ENCODE measurements at places on chromosomes 7 and 10. TPM values are rescaled to one million over a fixed set of nuclear protein-coding genes. Genes with fewer than 3 reads are reported as not detected.

DNAJB9 gene
- 49.0 TPM for total RNA-seq

ELN gene
- 15.6 TPM for total RNA-seq

MYL10 gene
- not detected for total RNA-seq

TCAF2 gene
- 3.3 TPM for total RNA-seq

PKD1L1 gene
- total RNA-seq: 0.14 TPM

AKR1C3 gene
- 74.8 TPM for total RNA-seq

CDK14 gene
- total RNA-seq: 13.6 TPM

DNA sequence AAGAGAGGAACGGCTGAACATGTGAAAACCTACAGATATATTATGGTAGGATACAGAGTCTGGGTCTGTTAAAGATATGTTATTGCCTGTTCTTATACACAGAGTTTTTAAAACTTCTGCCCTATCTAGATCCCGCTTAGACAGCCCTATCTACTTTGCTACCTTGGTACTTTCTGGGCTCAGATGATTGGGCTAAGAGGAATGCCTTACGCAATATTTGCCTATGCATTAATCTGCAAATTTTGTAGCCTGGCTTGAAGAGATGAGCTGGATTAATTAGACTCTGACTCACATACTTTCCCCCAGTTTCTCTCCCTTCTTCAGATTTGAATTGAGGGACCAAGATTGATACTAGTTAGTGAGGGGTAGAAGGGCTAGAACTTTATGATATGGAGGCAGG, 33.6 kb upstream of the A1CF start:
- H3K4me3 ChIP-seq: no peak overlapping the region
- no peaks in the 10 kb centered on the region for H3K4me1 ChIP-seq
- H3K27ac ChIP-seq: no peak overlapping the region
- no peaks in the 10 kb centered on the region for H3K27me3 ChIP-seq

- no peaks in the 10 kb centered on the region for H3K27me3 ChIP-seq
- H3K4me3 ChIP-seq: no peak overlapping the region
- H3K36me3 ChIP-seq: peaks cover 55% of the 10 kb centered on the region
These were observed 26.1 kb downstream of the PLAC9 start for GRCh38 chr10:80158598-80159127.

DNA sequence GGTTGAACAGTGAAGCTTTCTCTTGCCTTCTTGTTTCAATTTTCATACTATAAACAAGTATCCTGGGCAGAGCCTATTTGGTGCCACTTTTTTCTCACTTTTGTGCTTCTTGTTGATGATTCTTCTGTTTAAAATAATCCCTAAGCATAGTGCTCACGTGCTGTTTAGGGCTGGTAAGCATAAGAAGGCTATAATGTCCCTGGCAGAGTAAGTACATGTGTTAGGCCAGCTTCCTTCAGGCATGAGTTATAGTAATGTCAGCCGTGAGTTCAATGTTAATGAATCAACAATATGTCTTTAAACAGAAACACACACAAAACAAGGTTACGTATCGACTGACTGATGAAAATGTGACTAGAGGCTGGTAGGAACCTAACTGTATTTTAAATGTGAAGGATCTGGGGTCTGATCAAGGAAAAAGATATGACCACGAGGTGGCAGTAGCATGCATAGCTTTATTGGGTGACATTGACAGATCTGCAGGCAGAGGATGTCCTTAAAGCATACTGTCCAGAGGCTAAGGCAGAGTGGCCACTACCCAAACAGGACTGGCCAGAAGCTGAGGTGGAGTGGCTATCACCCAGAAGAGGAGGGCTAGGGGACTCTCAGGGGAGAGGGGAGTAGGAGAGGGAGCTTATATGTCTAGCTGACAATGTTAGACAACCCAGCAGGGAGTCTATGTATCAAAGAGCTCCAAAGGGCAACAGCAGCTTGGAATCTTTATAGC, 113.7 kb downstream of the BRAF start:
- H3K27ac ChIP-seq: no peak overlapping the region
- no peaks in the 10 kb centered on the region for H3K4me1 ChIP-seq
- H3K4me3 ChIP-seq: no peak overlapping the region
- peak; percentile 75 for DNase-seq
- H3K27me3 ChIP-seq: no peaks in the 10 kb centered on the region
- no peaks in the 10 kb centered on the region for H3K36me3 ChIP-seq

GRCh38 chr7:42831006-42831717, 80.7 kb downstream of the C7orf25 start:
- H3K36me3 ChIP-seq: no peaks in the 10 kb centered on the region
- no peak overlapping the region for H3K27ac ChIP-seq
- no peak for DNase-seq

DNA sequence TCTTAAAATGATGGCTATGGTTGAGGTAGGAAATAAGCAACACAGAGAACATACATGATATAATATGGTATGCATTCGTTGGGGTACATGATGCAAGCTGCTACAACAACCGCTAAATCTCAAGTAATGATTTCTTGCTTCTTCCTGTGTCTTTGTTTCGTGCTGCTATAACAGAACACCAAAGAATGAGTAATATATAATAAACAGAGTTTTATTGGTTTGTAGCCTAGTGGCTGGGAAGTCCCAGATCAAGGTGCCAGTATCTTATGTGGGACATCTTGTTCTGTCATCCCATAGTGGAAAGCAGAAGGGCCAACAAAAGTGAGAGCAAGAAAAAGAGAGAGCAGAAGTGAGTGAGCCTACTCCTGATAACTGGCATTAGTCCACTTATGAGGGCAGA, 689.7 kb downstream of the SUGCT start:
- no peaks in the 10 kb centered on the region for H3K4me1 ChIP-seq
- H3K27me3 ChIP-seq: no peaks in the 10 kb centered on the region
- DNase-seq: no peak
- no peak overlapping the region for H3K4me3 ChIP-seq
- no peak overlapping the region for H3K27ac ChIP-seq

DNA sequence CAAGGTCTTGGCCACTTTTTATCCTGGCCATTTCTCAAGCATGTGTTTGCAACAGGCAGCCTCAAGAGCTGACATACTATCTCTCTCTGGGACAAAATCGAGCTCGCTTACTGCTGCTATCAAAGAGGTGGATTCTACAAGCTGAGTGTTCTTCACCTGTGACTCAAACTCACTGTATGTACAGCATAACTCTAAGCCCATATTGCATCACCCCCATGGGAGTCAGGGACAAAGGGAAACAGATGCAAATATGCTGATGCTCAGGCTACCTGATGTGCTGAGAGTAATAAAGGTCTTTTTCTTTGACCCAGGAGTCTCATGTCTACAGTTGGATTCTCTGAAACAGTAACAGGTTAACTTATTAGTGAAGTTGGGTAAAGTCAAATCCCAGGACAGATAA, 45.2 kb downstream of the PCLO start:
- H3K4me3 ChIP-seq: no peak overlapping the region
- H3K4me1 ChIP-seq: peaks cover 9% of the 10 kb centered on the region
- no peaks in the 10 kb centered on the region for H3K36me3 ChIP-seq

GRCh38 chr10:11403116-11403515, 208.3 kb downstream of the USP6NL start:
- no peak overlapping the region for H3K27ac ChIP-seq
- H3K4me3 ChIP-seq: no peak overlapping the region
- no peak for DNase-seq
- no peaks in the 10 kb centered on the region for H3K4me1 ChIP-seq
- no peaks in the 10 kb centered on the region for H3K36me3 ChIP-seq

DNA sequence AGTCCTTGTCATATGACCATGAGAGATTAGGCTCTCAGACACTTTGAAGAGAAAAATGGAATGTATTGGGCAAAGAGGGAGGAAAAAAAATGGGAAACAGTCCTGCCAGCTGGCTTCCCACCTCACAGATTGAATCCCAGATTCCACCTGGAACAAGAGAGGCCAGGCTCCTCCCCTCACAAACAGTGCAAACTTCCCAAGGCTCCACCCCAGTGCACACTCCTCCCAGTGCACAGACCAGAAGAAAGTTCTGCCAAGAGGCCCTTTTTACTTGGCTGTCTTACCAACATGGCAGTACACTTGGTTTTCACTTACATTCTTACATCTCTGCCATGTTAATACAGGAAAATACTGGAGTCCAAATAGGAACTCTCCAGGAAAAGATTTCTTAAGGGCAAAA, 202.3 kb downstream of the AHR start:
- DNase-seq: no peak
- no peaks in the 10 kb centered on the region for H3K4me1 ChIP-seq
- H3K27ac ChIP-seq: no peak overlapping the region
- H3K36me3 ChIP-seq: no peaks in the 10 kb centered on the region
- H3K27me3 ChIP-seq: no peaks in the 10 kb centered on the region
- H3K4me3 ChIP-seq: no peak overlapping the region

- no peak for DNase-seq
- no peak overlapping the region for H3K4me3 ChIP-seq
- H3K27ac ChIP-seq: no peak overlapping the region
- H3K27me3 ChIP-seq: no peaks in the 10 kb centered on the region
- peaks cover 76% of the 10 kb centered on the region for H3K4me1 ChIP-seq
- H3K36me3 ChIP-seq: no peaks in the 10 kb centered on the region
These were observed 36.9 kb upstream of the KMT2E start for GRCh38 chr7:104976966-104977636.

GRCh38 chr7:151792086-151792485, 84.8 kb downstream of the PRKAG2 start:
- no peaks in the 10 kb centered on the region for H3K27me3 ChIP-seq
- H3K27ac ChIP-seq: no peak overlapping the region
- H3K4me3 ChIP-seq: no peak overlapping the region
- peaks cover 25% of the 10 kb centered on the region for H3K4me1 ChIP-seq
- no peak for DNase-seq

- H3K4me1 ChIP-seq: no peaks in the 10 kb centered on the region
- H3K27me3 ChIP-seq: no peaks in the 10 kb centered on the region
- no peak for DNase-seq
- H3K4me3 ChIP-seq: no peak overlapping the region
These were observed 38.0 kb downstream of the DRGX start for GRCh38 chr10:49357910-49358309.

GRCh38 chr7:65974191-65974801, 7.7 kb downstream of the GUSB start:
- no peaks in the 10 kb centered on the region for H3K4me1 ChIP-seq
- H3K4me3 ChIP-seq: no peak overlapping the region
- DNase-seq: peak; percentile 49
- no peaks in the 10 kb centered on the region for H3K27me3 ChIP-seq

DNA sequence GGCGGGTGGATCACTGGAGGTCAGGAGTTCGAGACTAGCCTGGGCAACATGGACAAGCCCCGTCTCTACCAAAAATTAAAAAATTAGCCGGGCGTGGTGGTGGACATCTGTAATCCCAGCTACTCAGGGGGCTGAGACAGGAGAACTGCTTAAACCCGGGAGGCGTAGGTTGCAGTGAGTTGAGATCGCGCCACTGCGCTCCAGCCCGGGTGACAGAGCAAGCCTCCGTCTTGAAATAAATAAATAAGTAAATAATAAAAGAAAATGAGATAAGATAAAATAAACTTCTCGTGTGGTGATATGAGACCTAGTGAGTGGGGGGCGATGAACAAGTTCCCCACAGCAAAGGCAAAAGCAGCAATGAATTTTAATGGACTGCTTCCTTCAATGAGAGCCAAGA, 33.6 kb upstream of the LMTK2 start:
- no peak overlapping the region for H3K4me3 ChIP-seq
- H3K36me3 ChIP-seq: no peaks in the 10 kb centered on the region
- no peaks in the 10 kb centered on the region for H3K4me1 ChIP-seq
- H3K27ac ChIP-seq: no peak overlapping the region
- DNase-seq: no peak

DNA sequence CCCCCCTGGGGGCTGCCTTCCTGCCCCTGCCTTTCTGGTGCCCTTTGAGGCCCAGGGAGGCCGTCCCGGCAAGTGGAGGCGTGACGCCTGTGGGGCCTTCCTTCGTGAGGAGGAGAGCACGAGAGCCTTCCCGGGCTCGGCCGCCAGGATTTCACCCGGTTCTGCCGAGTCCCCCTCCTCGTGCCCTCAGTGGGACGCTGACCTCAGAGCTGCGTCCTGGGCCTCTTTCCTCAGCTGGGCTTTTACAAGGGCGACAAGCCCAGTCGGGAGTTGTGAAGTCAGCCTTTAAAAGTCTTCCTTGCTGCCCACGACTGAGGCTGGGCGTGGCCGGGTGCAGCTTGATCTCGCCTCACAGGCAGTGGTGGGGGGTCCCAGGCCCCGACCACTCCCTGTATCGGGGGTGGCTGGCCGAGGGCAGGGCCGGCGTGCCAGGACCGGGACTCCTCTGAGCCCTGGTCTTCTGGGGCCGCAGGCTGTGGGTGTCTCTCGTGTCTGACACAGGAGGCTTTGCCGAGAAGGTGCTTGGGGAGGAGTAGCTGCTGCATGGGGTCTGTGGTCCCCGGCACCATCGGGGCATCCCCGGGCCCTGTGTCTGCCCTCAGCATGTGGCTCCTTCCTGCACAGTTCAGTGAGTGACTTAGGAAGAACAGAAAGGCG, 41.8 kb downstream of the FAM20C start:
- peak overlapping the region; percentile 33 for H3K27ac ChIP-seq
- H3K36me3 ChIP-seq: no peaks in the 10 kb centered on the region
- H3K4me3 ChIP-seq: no peak overlapping the region
- H3K27me3 ChIP-seq: no peaks in the 10 kb centered on the region

All from adrenal gland (tissue), 19 donors.